Inflammatory macrophage treated with lipopolysaccharide for 4 hours (primary cell): ENCODE measurements at places on chromosomes 11 and 22.

- no peak for DNase-seq
Measured at GRCh38 chr22:46098525-46099475, 51.5 kb upstream of the PPARA start.

- no peak for DNase-seq
Measured at GRCh38 chr11:16772141-16772512, 33.7 kb downstream of the C11orf58 start.

GRCh38 chr11:104625246-104625645, 273.0 kb downstream of the CASP12 start:
- DNase-seq, result no peak

DNA sequence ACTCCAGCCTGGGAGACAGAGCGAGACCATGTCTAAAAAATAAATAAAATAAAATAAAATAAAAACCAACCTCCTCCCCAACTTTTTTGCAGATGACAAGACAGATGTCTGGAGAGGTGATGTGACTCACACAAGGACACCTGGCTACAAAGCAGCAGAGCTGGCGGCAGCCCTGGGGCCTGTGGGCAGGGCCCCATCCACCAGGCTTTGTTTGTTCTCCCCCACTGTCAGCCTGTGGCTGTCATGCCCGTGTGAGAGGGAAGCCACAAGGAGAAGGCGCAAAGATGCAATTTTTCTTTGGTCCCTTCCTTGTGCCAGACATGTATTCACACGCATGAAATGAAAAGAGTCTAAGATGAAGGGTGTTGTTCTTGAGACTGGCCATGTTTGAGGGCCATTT, 16.6 kb downstream of the CD59 start:
- no peak for DNase-seq

GRCh38 chr22:20431511-20432192, 6.0 kb downstream of the SCARF2 start:
- DNase-seq, result no peak

GRCh38 chr22:31652088-31652487, 9.9 kb downstream of the PISD start:
- DNase-seq, result no peak

DNA sequence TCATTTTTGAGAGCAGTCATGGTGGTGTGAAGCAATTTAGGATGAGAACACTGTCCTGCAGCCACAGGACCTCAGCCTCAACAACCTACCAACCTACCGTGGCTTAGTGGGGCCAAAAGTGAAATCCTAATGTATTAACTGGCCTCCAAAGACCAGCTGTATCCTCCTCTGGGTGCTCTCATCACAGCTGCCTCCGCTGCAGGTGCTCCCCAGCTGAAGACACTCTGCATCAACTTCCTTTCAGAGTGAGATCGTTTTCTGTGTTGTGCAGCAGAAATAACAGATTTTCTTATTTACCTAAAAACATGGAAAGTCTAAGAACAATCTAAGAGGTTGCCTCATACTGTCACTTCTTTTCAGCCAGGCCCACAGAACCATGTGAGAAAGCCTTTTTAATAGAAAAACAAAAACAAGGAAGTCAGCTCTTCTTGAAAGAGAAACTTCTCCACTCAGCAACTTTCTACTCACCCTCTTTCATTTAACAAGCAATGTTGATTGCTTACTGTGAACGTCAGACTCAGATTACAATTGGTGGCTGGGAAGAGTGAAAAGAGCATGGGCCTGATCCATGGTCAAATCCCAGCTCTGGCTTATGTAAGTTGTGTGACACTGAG, 136.1 kb downstream of the TENM4 start:
- peak; percentile 18 for DNase-seq

GRCh38 chr22:27971926-27972325, 52.9 kb upstream of the PITPNB start:
- DNase-seq, result no peak

- DNase-seq, result peak; percentile 53
Measured at GRCh38 chr11:78000193-78000592, 5.7 kb upstream of the INTS4 start.
